Psoas muscle (tissue), 8 donors: ENCODE measurements at places on chromosomes 11 and 22. TPM values are rescaled to one million over a fixed set of nuclear protein-coding genes. Genes with fewer than 3 reads are reported as not detected.

DNA sequence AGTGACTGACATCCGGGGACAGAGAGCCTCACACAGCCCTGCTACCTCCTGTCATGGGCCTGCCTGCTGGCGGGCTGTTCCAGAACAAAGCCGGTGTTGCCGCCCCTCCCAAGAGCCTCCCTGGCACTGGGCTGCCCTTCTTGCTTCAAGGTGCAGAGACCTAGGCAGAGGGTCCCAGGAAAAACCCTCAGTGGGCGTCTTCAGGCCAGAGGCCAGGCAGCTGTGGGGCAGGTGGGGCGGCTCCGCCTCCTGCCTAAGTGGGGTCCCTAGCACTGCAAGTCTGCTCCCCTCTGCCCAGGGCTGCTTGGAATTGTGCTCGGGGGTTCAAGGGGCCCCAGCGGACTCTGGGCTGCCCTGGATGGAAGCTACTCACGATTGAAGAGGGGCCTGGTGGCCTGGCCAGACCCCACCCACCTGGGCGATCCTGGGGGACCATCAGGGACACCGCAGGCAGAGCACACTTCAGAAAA lies 20.4 kb upstream of the GNB1L start:
- peak; percentile 7 for DNase-seq

GRCh38 chr11:134040386-134041302 lies 28.2 kb upstream of the JAM3 start:
- no peak for DNase-seq

DNA sequence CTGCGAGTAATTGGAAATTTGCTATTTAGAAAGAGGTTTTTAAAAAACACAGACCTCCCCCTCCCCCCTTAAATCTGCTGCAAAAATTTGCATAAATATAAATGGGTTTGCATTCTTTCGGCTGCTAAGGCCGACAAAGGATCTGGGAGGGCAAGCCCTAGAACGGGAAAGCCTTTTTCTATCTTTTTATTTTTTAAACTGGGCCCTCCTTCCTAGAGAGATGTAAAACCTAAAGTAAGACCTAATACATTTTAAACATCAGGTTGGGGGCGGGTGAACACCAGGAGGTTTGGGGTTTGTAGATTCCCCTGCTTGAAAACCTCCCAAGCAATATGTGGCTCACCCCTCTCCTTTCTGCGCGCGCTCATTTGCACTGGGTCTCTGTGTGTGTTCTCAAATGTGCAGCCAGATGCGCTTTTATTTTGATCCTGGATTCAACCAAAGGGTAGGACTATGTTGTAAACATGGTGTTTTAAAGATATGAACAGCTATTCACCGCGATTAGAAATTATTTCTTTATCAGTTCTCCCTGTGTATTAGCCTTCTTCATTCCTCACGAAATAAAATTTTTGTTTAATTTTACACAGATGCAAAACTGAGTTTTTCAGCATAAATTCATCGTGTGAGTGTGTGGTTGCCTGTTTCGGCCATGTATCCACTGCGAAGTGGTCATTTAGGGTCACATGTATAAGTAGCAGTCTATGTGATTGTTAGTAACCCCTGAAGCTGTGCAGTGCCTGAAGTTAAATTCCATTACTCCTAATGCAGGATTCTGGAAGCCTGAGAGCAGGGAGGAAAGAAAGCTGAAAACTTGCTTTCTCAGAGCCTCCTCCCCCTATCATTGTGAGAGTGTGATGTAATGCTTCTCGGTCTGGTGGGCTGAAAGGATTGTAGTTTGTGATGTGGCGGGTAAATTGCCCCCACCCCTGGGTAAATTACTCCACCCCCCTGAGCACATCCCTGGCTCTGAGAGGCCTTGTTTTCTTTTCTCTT lies 988 bp downstream of the TNRC6B start:
- DNase-seq: no peak

GRCh38 chr11:12693479-12694182 lies 19.4 kb downstream of the TEAD1 start:
- DNase-seq: peak; percentile 66

GRCh38 chr11:120649316-120649715 lies 137.8 kb downstream of the GRIK4 start:
- no peak for DNase-seq

GRCh38 chr11:60970369-60970774 lies 1.1 kb upstream of the CD6 start:
- DNase-seq: peak; percentile 69

DNA sequence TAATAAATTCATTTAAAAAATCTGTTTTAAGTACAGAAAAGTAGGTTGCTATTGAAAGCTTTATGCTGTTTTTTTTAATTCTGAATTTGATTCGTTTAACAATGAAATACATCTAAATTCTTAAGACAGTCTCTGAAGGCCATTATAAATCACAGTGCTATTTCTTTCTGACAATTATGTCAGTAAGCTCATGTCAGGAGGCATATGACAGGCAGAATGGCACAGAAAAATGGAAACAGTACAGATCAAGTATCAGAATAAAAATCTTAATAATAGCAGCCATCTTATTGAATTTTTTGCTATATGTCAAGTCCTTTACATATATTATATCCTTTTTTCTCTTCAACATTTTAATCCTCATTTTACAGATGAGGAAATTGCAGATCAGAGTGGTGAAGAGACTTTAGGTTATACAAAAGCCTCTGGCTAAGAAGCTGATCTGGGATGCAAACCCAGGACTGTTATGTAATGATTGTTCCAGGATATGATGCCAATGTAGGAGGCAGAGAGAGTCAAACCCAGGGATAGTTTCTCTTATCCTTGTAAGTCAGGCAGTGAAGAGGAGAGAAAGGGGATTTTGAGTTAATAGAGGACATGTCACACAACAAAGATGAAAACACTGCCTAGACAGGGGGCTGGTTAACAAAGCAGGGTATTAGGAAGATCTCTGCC lies 283.1 kb upstream of the CCDC90B start:
- DNase-seq: no peak

The ZNF195 gene
- total RNA-seq: 14.9 TPM

The CNIH2 gene
- total RNA-seq: not detected

DNA sequence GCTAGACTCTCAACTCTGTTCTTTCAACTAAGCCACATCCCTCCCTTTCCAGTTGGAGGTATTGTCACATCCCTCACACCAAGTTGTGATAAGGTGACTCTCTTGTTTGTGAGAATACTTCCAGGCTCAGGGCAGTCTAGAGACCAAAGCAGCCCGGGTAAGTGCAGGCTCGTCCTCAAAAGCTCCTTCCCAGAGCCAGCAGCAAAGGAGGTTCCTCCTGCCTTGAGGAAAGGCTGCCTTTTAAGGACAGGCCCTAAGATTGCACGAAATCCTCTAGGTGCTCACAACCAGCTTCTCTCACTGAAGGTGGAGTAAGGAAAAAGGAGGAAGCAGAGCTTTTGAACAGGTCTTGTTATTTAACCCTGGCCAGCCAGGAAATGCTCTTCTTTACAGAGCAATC lies 53.4 kb downstream of the SMCO4 start:
- DNase-seq: no peak

GRCh38 chr11:67266449-67267187 lies at the start of gene GRK2:
TSS of gene GRK2 (plus strand) at chr11:67266473. CDS start at chr11:67266700, 227 bp downstream.
- DNase-seq: peak; percentile 73
